Memory B cell (primary cell): ENCODE measurements at places on chromosomes 1 and 21.

- no peak for DNase-seq
These were observed 7.4 kb downstream of the LHX9 start for GRCh38 chr1:197924516-197925123.

GRCh38 chr1:81174811-81175476 is 625.8 kb upstream of the ADGRL2 start:
- DNase-seq, result no peak

- no peak for DNase-seq
These were observed 467.3 kb downstream of the SETD4 start for GRCh38 chr21:35593000-35593502.

DNA sequence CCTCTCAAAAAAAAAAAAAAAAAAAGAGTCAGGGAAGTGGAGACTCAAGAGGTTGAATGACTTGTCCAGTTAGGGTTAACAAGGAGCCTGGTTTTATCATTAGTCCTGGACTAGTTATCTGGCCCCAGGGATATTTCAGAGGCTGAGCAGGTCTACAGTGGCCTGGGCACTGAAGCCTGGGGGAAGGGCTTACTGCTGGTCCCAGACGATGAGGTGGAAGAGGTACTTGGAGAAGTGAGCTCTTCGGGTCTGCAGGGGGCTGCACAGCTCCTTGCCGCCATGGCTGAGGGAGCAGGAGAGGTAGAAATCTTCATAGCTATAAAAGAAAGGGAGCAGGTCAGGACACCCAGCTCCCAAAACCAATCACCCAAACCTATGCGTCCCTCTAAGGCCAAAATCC is 40.1 kb downstream of the PIK3C2B start:
- DNase-seq, result no peak

DNA sequence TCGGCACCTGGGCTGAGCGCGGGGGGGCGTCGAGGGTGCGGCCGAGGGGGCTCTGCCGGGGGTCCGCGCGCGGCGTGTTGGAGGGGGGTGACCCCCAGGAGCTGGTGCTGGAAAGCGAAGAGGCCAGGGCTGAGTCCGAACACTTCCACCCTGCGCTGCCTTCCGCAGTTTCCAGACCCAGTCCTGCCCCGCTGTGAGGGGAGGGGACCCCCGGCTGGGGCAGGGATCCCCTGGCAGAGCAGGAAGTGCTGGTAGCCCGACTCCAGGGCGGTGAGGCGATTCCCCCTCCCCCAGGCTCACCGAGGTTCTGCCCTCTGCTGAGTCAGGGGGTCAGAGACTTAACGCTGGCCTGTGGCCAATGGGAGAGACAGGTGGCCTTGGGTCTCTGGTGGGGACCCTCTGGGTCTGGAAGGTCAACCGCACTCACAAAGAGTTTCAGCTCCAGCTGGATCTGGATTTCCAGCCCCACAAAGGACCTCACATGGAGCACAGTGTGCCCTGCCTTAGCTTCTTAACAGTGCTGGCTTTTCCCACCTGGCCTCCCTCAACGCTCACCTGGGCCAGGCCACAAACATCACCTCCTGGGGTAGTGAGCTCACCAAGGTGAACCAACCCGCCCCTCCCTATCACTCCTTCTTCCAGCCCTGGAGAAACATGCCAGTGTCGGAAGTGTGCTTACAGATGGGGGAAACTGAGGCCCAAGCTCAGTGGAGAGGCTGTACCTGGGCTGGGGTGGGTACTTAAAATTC is 39.8 kb upstream of the SYNC start:
- DNase-seq, result no peak

GRCh38 chr1:58597996-58598395 is 20.9 kb upstream of the TACSTD2 start:
- no peak for DNase-seq

DNA sequence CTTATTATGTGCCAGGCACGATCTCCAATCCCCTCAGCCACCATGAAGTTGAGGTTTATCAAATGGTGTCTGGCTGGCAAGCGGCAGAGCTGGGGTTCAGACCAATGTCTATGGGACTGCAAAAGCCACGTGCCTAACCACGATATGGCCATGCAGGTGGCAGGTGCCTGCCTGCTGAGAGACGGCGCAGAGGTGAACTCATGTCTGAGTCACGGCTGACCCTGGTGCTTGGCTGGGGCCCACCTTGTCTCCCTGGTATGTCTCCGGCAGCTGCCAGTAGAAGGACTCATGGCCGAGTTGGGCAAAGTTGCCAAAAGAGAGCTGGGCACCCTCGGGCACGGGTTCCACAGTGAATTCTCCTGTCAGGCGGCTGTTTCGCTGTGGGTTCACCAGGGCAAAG is 59.9 kb downstream of the LDLRAD2 start:
- DNase-seq, result no peak

DNA sequence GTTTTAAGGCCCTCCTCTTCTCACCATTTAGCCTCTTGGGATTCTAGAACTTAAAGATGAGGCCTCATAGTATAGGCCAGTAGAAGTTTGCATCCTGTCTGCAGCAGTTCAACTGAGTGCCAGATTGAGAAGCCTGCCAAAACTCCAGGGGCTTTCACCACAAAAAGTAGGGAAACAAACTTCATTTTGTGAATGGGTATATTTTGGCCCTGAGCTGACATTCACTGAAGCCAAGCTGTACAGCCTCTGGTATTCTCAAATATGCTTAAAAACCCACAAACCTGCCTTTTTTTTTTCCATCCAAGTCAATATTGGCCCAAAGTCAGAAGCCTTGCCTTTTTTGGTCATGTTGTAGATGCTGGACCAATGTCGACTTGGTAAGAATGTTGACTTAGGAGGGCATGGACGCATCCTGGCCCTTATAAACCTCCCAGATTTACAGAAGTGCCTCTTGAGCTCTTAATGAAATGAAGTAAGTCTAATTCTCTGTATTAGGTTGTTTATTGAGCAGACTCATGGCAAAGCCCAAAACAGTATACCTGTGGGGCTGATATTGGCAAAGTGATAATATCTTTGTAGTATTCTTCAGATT is 337.5 kb downstream of the CHRM3 start:
- no peak for DNase-seq

DNA sequence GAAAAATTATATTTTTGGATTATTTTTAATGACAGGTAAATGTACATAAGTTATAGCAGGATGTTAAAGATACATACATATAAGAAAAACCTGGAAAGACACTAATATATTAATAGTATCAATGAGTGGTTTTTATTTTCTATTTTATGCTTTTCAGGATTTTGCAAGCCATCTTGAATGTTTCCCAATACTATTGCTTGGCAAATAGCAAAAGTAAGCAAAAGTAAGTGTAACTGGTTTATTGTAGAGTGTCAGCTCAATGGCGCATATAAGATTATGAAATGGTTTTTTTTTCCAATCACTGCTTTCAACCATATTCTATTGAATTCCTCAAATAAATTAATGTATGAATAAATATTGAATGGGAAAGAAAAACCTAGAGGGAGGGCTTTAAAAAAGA is 36.4 kb downstream of the ZNF684 start:
- no peak for DNase-seq

- no peak for DNase-seq
These were observed 101.7 kb downstream of the OLFML2B start for GRCh38 chr1:161921990-161922389.

- DNase-seq, result no peak
These were observed 3.1 kb downstream of the BNIPL start for GRCh38 chr1:151039521-151039920.

DNA sequence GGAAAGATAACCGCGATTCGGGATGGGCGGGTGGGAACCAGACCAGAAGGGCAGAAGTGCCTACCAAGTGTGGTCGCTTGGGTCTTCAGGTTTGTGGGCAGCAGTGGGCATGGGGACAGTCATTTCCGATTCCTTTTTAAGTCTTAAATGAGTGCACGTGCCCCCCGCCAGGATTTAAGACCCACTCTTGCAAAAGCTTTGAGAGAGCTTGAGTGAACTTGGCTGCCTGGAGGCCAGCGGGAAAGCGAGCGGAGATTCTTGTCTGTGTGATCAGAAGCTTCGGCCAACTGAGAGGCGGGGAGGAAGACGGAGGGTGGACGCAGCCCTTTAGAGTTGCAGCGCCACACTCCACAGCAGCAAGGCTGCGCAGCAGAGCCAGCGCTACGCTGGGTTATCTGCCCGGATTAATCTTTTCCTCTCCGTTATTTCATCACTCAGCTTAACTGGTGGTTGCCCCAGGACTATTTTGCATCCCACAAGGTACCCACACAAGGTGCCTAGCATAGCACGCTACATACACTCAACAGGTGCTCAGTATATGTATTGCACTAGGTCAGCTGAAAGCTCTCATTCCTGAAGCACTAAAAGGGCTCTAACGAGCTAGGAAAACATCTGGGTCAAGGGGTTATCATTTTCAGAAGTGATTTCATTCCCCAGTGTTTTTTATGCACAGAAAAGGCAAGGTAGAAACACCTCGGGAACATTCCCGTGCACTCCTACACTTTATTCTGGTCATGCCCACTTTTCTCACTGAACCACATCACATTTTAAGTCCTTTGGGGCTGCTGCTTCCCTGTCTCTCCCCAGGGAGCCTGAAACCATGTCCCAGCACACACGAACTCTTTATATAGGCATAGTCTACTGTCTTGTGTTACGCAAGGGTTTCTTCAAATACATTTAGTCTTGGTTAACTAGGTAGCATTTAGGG is 1.5 kb upstream of the BATF3 start:
- DNase-seq, result no peak

- no peak for DNase-seq
These were observed 332.4 kb upstream of the DUSP10 start for GRCh38 chr1:222074317-222074716.

DNA sequence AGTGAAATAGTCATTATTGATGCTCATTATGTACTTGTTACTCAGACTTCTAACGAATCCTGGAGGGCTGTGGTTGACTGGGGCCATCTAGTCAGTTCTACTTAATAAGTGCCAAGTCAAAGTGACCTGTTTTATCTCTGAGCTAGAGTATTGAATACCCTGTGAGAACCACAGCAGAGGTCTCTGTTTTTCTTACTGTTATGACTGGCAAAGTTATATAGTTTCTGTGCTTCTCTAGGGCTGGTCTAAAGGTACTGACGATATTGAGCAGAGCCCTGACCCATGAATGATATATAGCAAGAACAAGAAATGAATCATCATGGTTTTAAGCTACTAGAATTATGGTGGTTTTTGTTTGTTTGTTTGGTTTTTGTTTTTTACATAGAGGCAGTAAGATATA is 555.8 kb downstream of the PLA2G4A start:
- no peak for DNase-seq

GRCh38 chr1:74674278-74675048 is 871 bp upstream of the ERICH3 start:
- no peak for DNase-seq

DNA sequence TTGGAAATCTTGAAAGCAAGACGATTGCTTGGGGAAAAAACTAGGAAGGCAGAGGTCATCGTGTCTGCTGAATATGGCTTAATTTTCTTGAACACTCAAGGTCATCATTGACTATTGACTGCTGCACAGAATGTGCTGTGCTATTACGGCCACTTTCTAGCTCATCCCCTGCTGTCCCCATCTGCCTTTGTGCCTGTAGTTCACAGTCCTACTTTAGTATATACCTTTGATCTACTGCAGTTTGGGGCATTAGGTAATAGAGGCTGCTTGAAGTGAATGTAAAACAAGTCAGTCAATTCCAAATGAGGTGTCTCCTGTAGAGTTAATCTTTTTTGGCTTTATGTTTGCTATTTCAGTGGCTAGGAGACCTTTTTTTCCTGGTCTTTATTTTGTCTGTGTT is 8.3 kb downstream of the RAB4A start:
- no peak for DNase-seq

- DNase-seq, result no peak
These were observed 49.3 kb upstream of the GRIK3 start for GRCh38 chr1:37083603-37084002.

DNA sequence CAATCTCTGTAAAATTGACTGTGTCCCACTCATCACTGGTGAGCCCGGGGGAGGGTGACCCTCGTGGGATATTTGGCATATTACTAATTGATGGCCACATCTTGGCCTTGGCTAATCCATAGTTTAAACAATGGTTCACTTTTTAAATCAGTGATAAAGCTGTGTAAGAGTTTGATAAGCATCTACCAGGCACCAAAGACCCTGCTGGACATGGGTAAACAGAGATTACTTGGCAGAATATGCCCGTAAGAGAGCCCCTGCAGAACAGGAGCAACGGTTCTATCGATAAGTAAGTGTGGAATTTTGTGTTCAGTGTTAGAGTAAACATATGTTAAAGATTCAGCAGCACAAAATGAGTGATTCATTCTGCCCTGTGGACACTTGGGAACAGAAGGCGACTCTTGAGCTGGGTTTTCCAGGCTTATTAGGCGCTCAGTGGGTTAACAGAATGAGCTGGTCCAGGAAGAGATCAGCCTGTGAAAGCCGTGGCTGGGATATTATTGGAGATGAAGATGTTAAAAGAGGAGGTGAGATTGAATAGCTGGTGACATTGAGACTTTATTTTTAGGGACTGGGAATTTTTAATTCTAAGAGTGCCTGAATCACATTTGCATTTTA is 55.9 kb downstream of the CNST start:
- DNase-seq, result no peak

- no peak for DNase-seq
These were observed 7.2 kb upstream of the ACTRT2 start for GRCh38 chr1:3014050-3014440.

GRCh38 chr1:208988811-208989222 is 594.7 kb upstream of the CAMK1G start:
- DNase-seq, result no peak

DNA sequence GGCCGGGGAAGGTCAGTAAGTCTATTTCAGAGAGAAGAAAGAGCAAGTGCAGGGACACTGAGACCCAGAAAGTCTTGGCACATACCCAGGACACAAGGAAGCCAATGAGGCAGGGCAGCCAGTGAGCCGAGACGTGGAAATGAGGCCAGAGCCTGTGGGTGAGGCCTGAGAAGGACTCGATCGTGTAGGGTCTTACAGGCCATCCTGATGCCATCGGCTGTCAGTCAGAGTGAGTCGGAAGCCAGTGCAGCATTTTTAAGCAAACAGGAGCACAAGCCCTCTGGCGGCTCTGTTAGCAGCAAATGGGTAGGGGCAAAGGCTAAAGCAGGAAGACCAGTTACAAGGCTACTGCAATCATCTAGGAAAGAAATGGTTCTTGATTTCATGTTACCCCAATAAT is 6.1 kb upstream of the GJB3 start:
- DNase-seq, result no peak

DNA sequence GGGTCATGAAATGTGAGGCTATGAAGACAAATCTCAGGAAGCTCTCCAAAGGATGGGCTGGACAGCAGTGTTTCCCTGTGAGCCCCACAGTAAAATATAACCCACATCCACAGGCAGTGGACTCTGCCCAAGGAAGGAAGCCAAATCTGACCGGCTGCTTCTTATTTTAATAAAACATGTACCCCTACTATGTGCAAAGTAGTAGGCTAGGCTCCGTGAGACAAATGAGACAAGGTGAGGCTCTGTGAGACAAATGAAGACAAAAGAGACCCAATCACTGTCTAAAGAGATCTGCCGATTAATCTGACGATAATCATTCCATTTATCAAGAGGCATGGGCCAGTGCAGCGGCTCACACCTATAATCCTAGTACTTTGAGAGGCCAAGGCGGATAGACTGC is 2.1 kb downstream of the ASAP3 start:
- DNase-seq, result no peak

GRCh38 chr21:25885405-25885804 is 150.6 kb downstream of the GABPA start:
- DNase-seq, result no peak
